DMS53 (cell line): ENCODE measurements at places on chromosomes 11 and 22.
A peak's percentile ranks its signal among the peaks of the same experiment; 100 is the strongest.

DNA sequence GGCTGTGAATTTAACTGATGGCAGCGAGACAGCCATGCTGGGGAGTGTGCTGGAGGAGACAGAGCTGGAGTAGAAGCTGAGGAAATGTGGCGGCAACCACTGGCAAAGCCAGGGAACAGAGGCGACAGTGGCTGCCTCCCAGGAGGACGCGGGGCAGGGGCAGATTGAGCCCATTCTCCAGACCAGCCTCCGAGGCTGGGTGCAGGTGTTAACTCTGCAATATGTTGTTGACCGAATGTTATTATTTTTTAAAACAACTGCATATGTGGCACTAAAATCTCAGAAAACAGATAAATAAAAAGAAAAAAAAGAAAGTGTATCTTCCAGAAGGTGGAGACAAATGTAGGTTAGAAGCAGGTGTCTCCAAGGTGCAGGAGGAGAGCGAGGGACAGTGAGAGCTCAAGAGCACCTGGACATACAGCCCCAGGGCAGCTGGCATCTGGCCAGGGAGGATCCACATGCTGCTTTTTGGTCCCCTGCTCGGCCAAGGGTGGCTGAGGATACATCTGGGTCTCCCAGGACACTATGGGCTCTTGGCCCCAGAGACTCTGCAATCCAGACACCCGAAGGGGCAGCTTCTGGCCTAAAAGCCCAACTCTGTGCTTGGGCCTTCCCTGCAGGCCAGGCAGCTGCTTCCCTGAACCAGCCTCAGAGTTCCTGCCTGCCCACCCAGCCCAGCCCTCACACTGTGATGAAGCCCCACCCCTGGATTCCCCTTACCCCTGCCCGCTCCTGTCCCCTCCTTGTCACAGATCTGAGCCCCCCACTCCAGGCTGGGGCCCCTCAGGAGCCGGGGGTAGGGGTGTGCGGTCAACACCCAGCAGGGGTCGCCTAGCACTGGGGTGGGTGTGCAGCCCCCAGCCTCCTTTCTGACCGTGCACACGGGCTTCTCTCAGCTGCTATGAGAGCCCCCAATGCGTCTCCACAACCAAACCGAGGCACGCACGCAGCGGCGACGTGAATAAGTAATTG, 12.9 kb downstream of the RTN4R start:
- DNase-seq, result peak; percentile 3

DNA sequence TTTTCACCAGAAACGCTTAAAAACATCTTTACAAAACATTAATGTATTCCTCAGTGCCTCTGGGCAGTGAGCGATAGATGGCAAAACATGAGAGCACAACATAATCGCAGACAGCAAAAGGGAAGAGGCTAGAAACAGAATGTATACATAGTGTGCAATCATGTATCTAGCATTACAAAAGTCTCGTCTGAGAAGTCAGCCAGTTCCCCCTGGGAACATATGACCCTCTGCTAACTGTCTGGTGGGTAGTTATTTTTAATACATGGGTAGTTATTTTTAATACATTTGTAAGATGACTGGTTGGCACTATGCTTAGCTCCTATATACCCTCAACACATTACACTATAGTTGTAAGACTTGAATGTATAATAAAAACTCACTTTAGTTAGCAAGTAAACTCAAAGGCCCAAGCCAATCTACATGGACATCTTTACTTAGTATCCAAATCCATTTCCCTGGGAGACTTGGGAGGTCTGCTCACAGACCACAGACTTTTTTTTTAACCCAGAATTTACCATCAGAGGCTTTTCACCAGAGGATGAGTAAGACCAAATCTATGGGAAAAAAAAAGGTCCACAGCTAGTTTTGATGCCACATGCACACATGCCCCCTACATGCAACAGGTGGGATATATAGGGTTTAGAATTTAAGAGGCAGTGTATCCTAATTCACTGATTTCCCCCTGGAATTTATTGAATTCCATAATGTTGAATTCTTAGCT, 71.7 kb downstream of the AMBRA1 start:
- no peak for DNase-seq

GRCh38 chr11:122345586-122345985, 229.6 kb upstream of the BLID start:
- DNase-seq, result no peak

- DNase-seq, result no peak
These were observed 52.1 kb downstream of the CNTF start for GRCh38 chr11:58674609-58675008.

DNA sequence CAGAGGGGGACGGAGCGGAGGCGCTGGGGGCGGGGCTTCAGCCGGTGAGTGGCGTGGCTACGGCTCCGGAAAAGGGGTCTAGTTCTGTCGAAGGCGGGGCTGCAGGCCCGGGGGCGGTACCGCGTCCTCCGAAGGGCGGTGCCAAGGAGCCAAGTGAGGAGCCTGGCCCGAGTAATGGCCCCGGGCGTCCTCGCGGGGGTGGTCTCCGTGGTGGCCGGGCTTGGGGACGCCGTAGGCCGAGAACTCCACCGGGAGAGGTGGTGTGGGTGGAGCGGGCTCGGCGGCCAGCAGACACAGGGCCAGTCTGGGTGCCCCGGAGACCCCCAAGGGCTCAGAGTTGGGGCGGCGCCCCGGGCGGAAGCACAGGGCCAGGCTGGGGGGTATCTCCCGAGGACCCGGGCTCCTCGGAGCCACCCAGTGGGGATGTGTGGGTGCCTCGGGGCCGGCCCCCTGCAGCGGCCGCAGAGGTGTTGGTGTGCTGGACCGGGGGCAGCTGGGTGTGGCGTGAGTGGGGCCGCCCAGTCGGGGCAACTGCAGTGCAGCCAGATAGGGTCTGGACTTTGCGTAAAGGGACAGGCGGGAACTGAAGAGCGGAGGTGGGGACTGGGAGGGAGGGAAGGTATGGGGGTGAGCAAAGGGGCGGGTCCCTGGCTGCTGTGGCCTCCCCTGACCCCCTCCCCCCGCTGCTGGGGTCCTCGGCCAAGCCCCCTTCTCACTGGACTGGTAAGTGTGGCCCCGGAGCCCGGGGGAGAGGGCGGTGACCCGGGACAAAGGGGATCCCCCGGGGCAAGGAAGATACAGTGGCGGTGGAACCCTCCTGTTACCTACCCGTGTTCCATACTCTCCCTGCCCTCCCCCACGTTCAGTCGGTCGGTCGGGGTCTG, 838 bp downstream of the FKBP2 start:
- DNase-seq, result peak; percentile 76

DNA sequence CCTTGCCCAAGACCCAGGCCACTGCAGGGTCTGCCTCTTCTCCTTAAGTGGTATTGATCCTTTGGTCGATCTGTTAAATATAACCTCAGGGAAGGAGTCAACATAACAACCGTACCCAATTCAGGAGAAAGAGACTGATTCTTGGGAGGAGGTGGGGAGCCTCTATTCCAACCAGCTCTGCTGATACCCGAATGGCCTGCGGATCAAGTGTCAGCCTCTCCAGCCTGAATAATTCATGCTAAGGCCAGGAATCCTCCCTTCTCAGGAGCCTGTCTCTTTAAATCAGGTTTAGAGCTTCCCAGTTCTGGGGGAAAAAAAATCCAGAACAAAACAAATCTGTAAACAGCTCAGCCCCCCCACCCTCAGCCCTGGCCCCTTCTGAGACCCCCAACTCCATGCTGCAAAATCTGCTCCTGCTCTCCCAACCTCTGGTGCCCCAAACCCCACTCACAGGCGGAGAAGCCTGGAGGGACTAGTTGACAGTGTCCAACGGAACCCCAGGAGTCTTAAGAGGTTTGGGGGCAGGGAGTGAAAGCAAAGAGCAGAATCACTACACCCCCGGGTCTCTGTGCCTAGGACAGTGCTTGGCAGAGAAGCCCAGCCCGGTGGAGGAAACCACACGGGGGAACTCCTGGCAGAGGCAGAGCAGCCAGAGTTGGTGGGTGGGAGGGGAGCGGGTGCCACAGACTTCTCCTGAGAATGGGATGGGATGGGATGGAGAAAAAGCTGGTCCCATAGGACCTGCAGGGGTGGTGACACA, 863 bp upstream of the TPBGL start:
- no peak for DNase-seq

DNA sequence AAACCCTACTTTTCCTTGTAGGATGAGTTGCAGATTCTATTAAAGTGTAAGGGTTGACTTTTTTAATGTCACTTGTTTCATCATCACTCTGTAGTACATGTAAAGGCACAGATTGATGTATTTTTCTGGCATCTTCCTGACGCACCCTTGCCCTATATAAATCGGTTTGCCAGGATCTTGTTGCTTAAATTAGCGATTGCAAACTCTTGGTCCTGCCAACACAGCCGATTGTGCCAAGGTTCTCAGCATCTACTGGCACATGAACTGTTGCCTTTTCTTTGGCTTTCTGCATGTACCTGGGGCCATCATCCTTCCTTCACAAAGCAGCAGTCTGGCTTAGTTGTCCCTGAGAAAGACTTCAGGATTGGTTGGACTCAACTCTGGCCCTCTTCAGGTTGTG, 7.5 kb upstream of the LIN7C start:
- DNase-seq, result no peak

DNA sequence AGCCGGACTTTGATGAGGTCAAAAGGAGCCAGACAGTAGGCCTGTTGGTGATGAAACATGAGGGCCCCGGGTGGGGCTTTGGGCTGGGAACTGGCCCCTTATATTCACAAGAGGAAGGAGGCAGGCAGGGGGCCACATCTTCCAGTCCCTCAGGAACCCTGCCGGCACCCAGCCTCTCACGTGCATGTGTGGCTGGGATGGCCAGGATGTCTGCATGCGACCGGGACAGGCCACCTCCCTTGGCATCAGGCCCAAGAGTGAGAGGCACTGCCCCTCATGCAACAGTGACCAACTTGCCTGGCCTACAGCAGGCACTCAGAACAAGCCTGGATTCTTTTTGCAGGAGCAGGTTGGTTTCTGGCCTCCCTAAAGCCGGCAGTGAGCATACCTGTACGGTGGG, 5.4 kb downstream of the SLC25A45 start:
- no peak for DNase-seq

DNA sequence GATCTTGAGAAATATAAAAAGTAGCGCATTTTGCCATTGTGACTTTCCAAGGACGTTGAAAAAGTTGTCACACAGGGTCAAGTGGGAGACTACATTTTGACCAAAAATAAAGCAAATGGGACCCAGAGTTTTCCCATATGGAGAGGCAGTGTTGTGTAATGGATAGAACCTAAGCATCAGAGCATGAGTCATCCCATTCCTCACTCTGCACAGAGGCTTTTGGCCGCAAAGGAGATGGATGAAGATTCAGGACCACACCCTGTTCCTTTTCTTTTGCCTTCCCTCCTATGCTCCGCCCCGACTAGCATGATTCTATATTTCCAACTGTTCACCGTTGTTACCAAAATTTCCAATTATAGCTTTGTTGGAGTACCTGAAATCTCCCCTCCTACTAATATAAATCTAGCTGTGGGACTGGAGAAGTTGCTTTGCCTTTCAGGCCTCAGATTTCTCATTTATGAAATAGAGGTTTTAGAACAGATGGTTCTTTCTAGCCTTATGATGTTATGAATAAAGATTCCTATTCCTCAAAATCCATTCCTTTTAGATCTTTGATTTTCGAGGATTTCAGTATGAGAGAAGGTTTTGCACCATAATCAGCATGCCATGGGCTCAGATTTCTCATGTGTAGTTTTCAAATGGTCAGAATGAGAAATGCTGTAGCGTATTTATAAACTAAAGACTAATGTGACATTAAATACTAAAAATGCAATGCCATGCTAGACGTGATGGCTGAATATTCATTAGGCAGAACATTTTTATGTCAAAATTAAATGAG, 921.9 kb upstream of the TENM4 start:
- no peak for DNase-seq

DNA sequence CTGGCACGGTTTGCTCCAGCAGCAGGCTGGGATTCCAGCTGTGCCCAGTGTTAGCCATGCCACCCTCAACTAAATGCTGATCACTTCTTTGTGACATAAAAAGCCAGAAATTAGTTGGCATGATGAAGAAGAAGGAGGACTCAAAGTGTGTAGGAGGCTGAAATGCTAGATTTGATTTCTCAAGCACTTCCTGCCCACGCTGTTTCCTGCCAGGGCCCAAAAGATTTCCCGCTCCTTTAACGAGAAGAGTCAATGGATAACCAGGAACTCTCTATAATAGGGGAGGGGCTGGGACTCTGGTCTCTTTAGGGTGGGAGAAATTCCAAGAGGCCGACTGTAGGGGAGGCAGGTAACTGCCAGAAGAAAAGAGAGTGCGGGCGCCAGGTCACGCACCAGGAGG, 26.4 kb downstream of the APOL3 start:
- no peak for DNase-seq

GRCh38 chr11:124211321-124211720, 28.2 kb downstream of the OR10D3 start:
- DNase-seq, result no peak
